ENCODE measurements at places on chromosomes 6 and 20.

DNA sequence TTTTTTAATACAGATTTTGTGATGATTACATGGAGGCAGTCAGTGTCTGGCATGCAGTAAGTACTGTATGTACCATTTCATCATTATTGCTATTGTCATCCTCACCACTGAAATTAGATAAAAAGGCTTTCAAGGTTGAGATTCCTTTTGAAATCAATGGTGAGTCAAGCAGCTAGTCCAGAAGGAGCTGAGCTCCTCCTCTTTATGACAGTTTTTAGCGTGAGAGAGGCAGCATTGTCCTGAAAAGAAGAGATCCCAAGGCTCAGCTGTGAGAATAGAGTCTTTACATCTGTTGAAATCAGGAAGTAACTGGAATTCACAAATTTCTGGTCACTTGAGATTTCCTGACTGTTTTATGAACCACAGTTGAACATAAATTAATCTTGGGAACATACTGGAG lies 161.9 kb downstream of the PAX1 start:
- DNase-seq = no peak

DNA sequence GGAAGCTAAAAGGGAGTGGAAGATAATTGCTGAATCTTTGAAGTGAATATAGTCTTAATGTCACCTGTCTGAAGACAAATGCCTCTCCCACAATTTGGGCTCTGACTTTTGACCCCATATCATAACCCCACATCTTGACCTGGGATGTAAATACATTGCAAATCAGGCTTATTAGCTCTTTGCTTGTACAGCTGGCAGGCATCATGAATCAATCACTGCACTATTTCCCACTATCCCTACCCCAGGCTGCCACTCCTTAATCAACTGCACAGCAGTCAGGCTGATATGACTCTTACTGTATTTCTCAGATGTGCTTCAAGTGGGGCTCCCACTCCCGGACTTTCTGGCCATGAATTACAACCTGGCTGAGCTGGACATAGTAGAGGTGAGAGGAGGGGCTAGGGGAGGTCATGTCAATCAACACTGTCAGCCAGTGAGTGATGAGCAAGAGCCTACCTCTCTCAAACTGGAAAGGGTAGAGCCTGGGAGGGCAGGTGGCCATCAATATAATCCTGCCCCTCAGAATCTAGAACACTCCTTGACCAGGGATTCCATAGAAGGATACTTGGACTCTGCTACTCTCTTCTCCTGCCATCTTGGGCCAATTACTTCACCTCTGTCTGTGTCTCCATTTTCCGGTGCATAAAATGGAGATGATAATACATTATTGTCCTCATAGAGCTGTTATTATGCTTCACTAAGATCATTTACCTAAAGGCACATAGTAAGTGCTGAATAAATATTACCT lies 10.5 kb upstream of the BPIFB3 start:
- DNase-seq = no peak

DNA sequence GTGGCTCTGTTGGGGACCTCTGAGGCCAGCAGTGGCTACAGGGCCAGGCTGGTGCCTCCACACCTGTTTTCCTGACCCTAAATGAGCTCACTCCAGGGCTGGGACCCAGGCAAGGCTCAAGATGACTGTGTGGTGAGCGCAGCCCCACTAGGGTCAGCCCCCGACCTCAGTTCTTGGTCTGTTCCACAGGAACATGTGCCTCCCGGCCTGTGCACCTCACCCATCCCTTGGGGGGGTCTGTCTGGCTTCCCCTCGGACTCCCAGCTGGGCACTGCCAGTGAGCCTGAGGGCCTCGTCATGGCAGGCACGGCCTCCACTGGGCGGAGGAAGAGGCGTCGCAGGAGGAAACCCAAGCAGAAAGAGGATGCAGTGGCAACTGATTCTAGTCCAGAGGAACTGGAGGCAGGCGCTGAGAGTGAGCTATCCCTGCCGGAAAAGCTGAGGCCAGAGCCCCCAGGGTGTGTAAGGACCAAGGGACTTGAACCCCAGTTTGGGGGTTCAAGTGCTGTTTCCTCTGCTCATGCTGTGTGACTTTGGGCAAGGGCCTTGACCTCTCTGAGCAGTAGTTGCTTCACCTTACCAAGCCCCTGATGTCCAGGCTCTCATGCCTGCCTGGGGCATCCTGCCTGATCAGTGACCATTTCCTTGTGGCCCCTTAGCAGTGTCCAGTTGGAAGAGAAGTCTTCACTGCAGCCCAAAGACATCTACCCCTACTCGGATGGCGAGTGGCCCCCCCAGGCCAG lies 8.0 kb downstream of the LPIN3 start:
- no peak for DNase-seq

- DNase-seq = no peak
Measured at GRCh38 chr20:3603108-3603507, 60.1 kb downstream of the GFRA4 start.

- DNase-seq = no peak
Measured at GRCh38 chr6:94213226-94213625, 793.9 kb upstream of the EPHA7 start.

DNA sequence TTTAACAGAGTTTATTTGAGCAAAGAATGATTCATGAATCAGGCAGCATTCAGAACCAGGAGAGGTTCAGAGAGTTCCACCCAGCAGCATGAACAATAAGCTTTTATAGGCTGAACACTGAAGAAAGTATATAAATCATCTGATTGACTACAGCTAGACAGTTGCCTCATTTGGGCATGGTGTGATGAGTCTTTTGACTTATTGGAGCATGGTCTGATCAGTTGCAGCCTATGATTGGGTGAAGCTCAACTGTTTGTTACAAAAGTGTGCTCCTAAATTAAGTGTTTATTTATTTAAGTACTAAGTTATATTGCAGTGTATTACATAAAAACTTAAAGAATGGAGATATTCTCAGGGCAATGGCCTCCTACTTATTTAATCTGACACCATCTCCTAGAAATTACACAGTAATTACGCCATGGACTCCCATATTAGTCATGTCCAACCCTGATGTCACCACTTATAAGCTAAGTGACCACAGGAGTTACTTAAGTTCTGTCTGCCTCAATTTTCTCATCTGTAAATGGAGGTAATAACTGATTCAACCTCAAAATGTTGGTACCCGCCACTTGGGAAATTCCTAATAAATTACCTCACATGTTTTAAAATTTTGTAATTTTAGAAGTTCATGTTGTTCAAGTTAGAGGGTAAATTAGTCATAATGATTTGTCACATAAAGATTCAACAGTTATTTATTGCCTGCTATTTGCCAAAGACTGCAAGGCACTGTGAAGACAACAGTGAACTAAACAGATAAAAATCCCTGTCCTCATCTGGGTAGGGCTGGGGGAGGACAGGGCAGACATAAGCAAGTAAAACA lies 15.2 kb upstream of the ROS1 start:
- no peak for DNase-seq
